Fibroblast of the aortic adventitia (primary cell): ENCODE measurements at places on chromosomes 4 and X. TPM values are rescaled to one million over a fixed set of nuclear protein-coding genes. Genes with fewer than 3 reads are reported as not detected.

The SSX4B gene
- total RNA-seq = not detected in 2 replicates

The LIMCH1 gene
- total RNA-seq = 0.82 and 8.7 TPM in 2 replicates

The HPSE gene
- 0.27 and 2.7 TPM in 2 replicates for total RNA-seq

The USP46 gene
- total RNA-seq = 9.8 and 12.7 TPM in 2 replicates

The AFP gene
- total RNA-seq = 0.90 TPM in 1 of 2 replicates, not detected in the other

The NKX6-1 gene
- 0.18 TPM in 1 of 2 replicates, not detected in the other for total RNA-seq

The WAS gene
- 0.09 TPM in 1 of 2 replicates, not detected in the other for total RNA-seq

The MAP3K15 gene
- not detected in 2 replicates for total RNA-seq
